Lower leg skin (tissue), 4 donors: ENCODE measurements at places on chromosomes 3 and 15.

- peak; percentile 72 for DNase-seq
Observed at GRCh38 chr15:32659340-32660155, 18.0 kb downstream of the SCG5 start.

DNA sequence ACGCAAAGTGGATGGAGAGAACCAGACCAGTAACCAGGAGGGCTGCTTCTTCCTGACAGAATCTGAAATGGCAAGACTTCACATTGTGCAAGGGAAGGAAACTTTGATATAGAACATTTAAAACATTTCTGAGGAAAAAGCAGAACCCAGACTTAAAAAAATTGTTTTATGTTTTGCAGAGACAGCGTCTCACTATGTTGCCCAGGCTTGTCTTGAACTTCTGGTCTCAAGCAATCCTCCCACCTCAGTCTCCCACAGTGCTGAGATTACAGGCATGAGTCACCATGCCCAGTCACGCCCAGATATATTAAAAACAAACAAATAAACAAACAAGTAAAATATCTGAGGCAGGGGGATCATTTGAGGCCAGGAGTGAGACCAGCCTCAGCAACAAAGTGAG, 46.2 kb downstream of the CRTAP start:
- DNase-seq, result no peak

- DNase-seq, result no peak
Observed at GRCh38 chr15:94125156-94125555, 106.2 kb upstream of the MCTP2 start.

DNA sequence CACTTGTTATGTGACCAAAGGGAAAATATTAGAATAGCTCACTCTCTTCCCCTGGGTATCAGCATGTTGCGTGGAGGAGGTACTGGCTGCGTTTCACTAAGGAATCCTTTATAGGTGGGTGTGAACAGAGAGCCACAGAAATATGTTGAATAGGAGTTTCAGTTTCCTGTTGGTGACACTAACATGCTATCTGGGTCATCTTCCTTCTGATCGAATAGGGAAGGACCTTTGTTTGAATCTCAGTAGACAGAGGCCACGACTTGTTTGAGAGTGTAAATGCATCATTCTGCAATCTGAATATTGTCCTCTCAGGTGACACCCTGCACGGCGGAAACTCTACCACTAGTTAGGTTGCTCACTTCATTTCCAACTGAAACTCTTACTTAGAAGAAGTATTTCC, 157.9 kb upstream of the SLC2A2 start:
- no peak for DNase-seq

- peak; percentile 94 for DNase-seq
Observed at GRCh38 chr15:45635191-45635638, 386 bp downstream of the SQOR start.

DNA sequence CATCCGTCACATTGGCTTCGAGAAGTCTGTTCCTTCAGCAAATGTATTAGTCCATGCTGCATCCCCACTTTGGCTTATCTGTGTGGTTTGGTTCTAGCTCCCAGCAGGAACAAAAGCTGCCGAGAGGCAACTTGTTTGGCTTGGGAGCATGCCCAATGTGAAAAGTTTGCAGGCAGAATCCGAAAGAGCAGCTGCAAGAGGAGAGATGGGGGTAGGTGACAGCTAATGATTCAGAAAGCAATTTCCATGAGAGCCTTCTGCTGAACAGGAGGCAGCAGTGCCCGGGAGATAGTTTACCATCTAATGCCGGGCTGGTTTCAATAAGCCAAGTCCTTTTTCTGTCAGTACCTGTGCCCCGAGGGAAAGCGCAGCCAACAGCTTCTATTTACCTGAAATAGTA, 60.2 kb downstream of the GRM7 start:
- DNase-seq, result no peak

DNA sequence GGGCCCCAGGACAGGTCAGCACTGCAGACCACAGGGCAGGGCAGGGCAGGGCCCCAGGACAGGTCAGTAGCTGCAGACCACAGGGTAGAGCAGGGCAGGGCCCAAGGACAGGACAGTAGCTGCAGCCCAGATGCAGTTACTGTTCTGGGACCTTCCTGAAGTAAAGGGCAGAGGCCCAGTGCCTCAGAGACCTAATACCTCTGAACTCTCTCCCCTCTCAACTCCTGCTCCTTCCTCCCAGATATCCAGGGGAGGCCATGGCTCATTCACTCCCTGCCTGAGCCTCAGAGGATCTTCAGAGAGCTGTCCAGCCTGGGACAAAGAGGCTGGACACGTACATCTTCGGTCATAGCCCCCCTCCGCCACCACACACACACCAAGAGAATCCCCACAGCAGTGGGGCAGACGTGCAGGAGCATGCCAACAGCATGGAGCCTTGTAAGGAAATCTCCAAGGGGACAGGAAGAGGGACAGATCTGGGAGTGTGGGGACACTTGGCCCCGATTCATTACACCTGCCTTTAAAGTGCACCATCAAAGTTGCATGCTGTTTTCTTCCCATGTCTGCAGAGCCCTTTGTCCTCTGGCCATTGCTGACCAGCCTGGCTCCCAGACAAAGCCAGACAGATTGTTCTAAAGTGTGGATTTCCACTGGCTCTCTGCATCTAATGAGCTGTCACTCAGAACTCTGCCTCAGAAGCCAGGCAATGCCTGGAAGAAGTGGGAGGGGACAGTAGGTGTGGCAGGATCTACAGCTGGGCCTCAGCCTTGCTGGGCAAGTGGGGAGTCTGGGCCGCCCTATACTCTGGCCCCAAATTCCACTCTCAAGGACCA, 24.2 kb upstream of the BUB1B start:
- no peak for DNase-seq

- DNase-seq, result no peak
Observed at GRCh38 chr3:169094204-169094603, 569.3 kb downstream of the MECOM start.

DNA sequence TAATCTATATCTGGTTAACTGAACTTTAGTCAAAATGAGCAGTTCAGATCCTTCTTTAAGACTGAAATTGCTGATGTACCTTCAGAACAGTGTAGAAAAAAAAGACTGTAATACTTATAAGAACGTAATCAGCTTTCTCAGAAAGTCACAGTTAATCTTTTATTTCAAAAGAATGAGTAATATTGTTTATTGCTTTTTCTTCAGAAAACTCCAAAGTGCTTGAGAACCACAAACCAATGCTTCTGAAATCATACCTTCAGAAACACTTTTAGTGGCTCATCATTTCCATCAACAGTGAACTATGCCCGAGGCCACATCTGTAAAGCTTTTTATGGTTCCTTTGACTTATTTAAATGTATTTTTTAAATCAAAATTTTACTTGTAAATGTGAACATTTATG, 33.3 kb upstream of the CLASP2 start:
- DNase-seq, result no peak

GRCh38 chr3:152434142-152434541, 165.4 kb downstream of the MBNL1 start:
- no peak for DNase-seq

DNA sequence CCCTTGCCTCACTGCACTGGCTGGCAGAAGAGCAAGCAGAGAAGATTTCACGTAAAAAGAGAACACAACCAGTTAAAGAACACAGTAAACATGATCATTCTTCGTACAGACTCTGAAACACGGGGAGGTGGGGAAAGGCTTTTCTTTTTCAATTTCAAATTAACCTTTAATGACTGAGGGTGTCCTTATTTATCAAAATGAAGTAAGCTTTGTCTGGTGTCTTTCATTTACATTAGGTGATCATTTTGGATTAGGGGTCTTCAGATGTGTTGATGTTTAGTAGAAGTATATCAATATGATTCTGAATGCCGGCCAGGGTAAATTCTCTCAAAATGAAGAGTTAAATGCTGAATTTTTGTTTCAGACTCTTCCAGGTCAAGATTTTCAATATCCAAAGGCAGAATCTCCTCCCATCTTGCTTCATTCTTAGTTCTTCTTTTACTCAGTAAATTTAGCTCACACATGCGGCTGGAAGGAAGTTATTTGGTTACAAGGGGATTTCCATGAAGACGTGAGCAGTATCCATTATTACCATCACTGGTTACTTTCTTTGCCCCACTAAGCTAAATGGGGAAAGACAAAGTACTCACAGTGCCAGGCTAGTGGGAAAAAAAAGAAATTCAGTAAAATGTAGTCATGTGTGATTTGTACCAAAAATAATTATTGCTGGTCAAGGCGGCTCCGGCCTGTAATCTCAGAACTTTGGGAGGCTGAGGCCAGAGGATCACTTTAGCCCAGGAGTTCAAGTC, 272.2 kb upstream of the NR2F2 start:
- no peak for DNase-seq

DNA sequence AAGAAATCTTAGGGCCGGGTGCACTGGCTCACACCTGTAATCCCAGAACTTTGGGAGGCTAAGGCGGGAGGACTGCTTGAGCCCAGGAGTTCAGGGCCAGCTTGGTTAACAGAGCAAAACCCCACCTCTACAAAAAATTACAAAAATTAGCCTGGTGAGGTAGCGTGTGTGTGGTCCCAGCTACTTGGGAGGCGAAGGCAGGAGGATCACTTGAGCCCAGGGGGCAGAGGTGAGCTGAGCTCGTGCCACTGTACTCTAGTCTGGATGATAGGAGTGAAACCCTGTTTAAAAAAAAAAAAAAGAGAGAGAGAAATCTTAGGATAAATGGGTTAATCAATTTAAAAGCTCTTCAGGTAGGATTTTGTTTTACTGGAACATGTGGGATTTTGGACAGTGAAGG, 31.2 kb upstream of the DUT start:
- no peak for DNase-seq

DNA sequence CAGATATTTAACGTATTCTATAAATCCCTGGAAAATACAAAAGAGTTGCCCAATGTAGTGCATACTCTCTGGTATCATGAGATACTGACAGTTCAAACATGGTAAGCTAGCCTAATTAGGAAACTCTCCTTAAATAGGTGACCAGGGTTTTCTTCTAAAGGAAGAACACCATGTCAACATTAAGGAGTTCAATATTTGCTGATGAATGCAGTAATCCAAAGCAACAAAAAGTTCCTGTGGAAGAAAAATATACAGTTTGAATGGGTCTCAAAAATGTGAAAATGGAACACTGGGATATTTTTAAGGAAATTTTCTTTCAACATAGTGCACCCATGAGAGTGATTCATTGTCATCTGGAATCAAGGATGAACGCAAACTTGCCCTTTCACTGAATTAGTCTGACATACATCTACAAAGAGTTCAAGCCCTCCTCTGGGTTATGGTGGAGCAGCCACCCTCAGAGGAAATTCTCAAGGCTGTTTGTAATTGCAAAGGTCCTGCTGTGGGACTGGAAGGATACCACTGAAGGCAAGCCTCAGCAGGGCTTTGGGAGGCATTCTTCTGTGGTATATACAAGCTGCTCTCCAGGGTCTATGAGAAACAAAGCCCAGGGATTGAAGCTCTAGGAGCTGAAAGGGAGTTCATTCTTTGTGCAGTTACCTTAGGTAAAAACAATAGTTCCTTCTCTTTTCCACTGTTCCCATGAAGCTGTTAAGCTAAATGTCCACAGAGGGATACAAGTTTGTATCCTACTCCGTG, 700.3 kb downstream of the TUSC7 start:
- no peak for DNase-seq

DNA sequence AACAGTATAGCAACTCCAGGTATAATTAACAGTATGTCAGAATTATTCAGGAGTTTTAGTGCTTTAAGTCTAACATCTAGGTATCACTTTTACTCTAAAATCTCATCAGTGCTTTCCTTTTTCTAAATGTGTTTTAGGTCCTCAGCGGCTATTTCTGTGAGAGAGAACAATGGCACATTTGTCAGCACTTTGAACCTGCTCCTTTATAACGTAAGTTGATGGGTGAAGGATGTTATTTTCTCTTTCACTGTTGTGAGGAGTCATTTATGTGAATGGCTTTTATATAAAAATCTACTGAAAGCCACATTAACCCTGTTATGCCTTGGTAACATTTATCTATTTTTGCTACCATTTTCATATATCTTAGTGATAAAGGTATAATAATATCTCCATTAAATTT, 22.8 kb downstream of the ZPLD1 start:
- DNase-seq, result no peak

DNA sequence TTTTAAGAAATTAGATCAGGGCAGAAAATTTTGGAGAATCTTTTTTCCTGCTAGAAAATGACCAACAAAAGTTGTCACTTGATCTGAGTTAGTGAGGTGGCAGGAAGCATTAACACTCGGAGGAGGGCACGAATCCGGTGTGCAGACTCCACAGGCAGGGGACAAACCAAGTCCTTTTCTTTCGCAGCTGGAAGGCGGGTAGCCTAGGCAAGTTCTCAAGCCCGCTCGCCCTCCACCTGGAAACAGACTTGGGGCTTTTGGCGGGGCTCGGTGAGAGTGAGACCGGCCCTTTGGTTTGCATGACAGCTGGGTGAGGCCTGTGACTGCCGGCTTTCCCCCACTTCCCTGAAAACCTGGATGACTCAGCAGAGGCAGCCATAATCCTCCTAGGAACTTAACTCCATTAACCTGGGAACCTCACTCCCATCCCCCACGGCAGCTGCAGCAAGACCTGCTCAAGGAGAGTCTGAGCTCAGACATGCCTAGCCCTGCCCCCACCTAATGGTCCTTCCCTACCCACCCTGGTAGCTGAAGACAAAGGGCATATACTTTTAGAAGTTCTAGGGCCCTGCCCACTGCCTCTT, 134.8 kb downstream of the MFSD1 start:
- DNase-seq, result no peak

DNA sequence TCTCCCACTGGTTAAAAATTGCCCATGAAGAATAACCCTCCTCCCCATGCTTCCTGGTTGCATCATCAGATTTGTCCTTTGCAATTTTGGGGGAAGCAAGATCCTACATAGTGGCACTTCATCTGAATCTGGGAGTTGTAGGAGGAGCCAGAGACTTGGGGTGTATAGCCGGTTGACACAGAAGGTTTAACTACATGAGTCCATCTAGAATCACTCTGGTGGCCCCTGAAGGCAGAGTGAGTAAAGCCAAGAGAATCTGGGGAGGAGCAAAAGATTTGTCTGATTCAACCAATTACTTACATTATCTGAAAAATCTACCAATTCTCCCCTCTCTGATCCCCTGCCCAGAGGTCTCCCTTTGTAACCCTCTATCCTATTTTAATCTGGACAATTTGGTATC, 50.1 kb downstream of the SYN2 start:
- no peak for DNase-seq

GRCh38 chr15:46646490-46646889, 1011.7 kb downstream of the SQOR start:
- no peak for DNase-seq

DNA sequence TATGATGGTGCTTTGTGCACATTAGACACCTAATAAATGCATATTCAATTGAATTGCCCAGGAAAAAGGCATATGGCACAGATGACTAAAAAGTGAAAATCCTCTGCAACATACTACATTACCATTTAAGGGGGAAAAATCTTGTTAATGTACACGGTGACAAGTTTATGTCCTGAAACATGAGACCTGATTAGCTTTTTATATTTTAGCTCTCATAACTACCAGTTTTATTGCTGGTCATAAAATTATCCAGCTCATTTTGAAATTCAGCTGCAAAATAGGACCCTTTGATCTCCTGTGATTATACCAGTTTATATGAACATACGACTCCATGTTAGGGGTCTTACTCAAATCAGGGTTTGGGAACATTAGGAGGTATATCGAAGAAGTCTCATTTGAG, 684.6 kb upstream of the CCDC54 start:
- DNase-seq, result no peak

GRCh38 chr3:112233083-112233482, 60.9 kb downstream of the SLC9C1 start:
- no peak for DNase-seq
